ENCODE measurements at places on chromosomes 5 and 9.

- no peak for DNase-seq
Observed at GRCh38 chr9:6301858-6302257, 26.3 kb upstream of the TPD52L3 start.

- no peak for DNase-seq
Observed at GRCh38 chr5:34977934-34978613, 48.7 kb downstream of the DNAJC21 start.

DNA sequence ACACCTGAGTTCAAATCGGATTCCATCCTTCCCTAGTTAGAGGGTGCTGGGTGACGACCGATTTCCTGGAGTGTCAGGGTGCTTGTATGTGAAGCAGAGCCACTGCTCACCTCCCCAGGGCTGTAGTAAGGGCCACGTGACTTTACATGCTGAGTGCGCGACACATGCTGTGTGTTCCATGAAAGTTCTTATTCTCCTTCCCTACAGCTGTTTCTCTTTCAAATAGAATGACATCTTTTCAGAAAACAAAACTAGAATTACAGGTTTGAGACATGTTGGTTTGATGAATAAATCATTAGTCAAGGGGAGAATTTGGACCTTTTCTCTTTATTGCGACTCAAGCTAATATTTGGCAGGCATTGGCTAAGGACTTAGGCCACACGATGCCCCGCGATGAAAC is 113.1 kb downstream of the JMY start:
- no peak for DNase-seq

DNA sequence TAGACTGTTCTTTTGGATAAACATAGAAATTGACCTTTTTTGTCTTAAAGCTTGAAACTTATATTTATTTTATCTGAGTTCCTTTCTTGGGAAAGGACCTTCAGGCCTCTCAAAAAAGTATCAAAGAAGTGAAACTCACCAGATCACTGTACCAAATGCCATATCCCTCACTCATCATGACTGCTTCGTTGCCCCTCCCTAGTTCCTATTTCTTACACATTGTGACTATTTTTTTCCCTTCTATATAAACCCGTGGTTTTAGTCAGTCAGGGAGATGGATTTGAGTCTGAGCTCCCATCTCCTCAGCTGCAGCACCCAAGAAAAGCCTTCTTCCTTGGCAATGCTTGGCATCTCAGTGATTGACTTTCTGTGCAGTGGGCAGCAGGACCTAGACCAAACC is 129.4 kb downstream of the LPAR1 start:
- DNase-seq: no peak

DNA sequence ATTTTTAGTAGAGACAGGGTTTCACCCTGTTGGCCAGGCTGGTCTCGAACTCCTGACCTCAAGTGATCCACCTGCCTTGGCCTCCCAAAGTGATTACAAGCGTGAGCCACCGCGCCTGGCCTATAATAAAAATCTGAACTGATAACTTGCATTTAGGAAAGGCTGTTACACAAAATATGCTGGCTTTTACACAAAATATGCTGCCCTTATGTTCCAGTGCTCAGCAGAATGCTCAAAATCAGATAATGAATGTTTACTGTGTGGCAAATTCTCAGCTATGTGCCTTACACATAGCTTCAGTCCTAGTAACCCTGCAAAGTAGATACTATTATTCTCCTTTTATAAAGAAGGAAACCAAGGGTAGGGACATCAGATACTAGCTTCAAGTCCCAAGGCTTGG is 141.3 kb upstream of the MSX2 start:
- DNase-seq: no peak

GRCh38 chr9:124782661-124783574 is 6.0 kb downstream of the OLFML2A start:
- DNase-seq: no peak

DNA sequence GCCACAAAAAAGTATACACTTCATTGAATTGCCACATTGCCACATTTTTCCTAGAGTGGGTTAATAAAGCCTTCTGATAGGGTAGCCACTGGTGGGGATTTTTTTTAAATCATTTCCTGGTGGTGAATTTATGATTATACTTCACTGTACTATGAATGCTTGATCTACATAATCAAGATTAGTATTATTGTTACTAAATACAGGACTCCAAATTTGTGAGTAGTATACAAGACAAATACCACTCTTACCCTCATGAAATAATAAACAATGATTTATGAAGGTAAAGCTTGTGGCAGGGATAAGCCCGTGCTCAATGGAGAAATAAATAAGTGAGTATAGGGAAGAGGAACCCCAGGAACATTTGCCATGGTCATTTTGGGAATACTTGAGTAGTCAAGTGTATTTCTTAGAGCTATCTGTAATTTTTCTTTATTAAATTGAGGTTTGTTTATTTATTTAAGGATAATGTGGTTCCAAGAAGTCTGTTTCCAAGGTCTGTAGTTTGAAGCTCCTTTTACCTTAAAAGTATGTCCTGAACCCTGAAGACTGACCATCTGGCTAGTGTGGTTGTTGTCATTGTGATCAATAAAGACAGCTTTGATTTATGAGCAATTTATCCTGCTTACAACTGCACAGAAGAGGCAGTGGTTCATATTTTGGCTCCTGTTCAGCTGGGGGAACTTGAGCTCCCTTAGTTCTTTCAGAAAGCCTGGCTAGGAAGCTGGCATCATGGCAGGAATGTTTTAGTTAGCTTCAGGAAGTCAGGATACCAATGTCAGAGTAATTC is 118.6 kb downstream of the ZSWIM6 start:
- no peak for DNase-seq

GRCh38 chr5:76402886-76403765 is at the start of gene IQGAP2:
Gene IQGAP2, plus strand, starts transcription at chr5:76403285. Its CDS starts 261 bp downstream, at chr5:76403546.
- DNase-seq: peak; percentile 87
